ENCODE measurements at places on chromosomes 4 and X.

GRCh38 chrX:154448484-154448883 lies 4.5 kb downstream of the FAM50A start:
- DNase-seq, result no peak

DNA sequence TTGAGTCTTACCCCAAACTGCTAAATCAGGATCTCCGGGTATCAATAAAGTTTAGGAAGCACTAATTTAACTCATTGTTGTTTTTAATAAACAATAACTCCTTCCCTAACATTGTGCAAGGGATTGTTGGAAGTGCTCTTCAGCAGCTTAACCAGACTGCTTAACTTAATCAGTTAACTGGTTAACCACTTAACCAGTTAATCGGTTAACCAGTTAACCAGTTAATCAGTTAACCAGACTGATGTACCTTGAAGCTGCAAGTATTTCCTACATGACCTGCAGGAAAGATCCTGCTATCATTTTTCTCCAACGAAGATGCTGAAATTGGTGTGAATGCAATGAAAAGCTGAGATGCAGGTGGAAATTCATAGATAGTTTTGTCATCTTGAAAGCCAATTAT lies 40.1 kb upstream of the AP1S2 start:
- no peak for DNase-seq

DNA sequence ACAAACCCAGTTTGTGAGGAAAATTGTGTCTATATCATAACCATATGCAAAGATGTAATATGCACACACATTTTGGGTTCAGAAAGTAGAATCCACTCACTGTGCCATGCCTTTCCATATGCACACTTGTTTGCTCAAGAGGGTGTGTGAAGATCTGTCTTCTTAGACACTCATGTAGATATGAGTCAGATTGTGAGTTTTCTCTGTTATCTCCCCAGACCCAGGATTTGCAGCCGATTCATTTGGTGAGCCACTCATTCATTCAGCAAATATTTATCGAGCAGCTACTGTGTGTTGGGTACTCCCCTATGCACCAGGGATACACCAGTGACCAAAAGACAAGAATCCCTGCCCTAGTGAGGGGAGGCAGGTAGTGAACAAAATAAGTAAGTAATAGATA lies 81.5 kb downstream of the CLCN5 start:
- no peak for DNase-seq

GRCh38 chr4:601612-602558 lies 23.5 kb upstream of the PDE6B start:
- DNase-seq, result no peak

DNA sequence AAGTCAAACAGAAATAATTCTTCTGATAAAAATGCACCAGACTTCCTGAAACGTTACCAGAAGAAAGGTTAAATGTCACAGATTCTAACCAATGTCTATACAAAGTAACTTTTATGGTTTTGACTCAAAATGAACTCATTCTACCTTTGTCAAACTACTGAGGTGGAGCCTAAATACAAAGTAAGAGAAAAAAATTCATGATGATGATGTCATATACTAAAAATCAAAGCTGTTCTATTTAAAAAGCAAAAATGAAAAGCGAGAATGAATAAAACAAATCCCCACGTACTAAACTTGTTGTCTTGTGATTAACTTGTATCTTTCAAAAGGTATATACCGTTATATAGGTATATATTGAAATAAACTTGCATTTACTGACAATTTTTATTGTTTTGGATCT lies 21.7 kb downstream of the GNPDA2 start:
- no peak for DNase-seq

DNA sequence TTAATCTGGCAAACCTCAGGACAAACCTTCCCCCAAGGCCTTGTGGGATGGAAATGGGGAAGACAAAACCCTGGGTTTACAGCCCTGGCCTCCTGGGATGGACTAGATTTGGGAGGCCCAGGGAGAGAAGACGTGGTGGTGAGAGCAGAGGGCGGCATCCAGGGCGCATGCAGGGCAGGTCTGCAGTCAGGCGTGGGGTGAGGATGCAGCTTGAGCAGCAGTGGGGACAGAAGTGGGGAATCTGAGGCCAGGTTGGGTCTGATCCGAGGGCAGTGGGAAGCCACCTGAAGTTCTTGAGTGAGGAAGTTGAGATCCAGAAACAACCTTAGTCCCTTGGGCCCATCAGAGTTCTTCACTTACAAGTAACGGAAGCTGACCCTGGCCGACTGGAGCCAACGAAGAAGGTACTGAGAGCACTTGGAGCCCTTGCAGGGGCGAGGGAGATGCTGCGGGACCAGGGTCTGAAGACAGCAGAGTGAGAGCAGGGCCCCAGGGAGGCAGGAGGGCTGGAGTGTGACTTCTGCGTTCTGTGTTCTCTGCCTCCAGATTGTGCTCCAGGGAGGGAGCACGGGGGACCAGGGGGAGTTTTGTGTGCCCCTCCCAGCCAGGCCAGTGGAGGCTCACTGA lies 42.0 kb upstream of the GPR78 start:
- no peak for DNase-seq

- DNase-seq, result no peak
These were observed 18.4 kb upstream of the ACE2 start for GRCh38 chrX:15619053-15619755.

DNA sequence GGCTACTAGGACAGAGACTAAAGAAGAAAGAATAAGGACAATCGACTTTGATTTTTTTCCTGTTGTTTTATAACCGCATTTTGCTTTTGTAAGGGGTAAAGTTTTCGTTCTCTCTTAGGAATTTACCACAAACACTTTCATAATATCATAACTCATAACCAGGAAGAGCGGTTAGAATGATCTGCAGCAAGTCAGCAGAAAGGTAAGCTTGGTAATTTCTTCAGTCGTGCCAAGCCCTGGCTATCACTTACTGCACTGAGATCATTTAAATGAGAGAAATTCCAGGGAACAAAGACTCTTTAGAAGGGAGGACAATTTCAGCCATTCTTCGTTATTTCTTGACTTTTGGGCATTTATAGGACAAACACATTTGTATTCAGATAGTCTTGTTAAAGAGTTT lies 258.1 kb downstream of the UNC5C start:
- DNase-seq, result no peak

DNA sequence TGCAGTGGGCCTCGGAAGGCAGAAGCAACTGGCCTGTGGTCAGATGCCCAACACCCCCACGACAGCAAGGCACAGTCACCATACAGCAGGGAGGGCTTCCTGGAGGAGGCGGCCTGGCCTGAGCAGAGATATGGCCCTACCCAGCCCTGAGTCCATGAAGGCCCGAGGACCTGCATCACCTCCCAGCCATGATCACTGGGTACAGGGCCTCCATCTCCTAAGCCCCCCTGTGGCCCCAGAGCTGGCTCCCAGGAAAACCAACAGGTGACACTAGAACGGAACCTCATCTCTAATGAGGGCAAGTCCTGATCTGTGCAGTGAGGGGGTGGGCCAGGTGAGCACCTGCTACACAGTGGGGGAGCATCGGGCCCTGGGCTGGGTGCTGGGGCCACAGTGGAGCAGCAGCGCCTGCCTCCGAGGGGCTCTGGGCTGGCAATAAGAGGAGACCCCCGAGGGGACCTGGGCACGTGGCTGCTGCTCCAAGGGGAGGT lies 26.2 kb upstream of the MXD4 start:
- DNase-seq, result no peak

GRCh38 chrX:103678199-103678993 lies 8.1 kb downstream of the MORF4L2 start:
- DNase-seq, result no peak

DNA sequence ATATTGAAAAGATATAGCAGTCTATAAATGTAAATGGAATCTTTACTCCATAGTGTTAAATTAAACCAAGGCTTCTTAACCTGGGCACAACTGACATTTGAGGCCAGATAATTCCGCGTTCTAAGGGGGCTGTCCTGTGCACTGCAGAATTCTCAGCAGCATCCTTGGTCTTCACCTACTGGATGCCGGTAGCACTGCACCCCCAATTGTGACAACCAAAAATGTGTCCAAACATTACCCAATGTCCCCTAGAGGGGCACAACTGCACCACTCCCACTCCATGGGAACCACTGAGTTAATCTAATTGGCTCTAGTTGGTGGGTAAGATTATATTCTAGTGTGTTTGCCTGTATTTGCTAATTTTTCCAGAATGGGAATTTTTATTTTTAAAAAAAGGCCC lies 16.6 kb downstream of the AP1S2 start:
- no peak for DNase-seq

- no peak for DNase-seq
These were observed 477.7 kb downstream of the PDGFC start for GRCh38 chr4:156493858-156494257.

- DNase-seq, result no peak
These were observed 204.5 kb downstream of the FMR1NB start for GRCh38 chrX:148185631-148186030.

GRCh38 chr4:88033309-88033708 lies 25.9 kb downstream of the PKD2 start:
- DNase-seq, result no peak

DNA sequence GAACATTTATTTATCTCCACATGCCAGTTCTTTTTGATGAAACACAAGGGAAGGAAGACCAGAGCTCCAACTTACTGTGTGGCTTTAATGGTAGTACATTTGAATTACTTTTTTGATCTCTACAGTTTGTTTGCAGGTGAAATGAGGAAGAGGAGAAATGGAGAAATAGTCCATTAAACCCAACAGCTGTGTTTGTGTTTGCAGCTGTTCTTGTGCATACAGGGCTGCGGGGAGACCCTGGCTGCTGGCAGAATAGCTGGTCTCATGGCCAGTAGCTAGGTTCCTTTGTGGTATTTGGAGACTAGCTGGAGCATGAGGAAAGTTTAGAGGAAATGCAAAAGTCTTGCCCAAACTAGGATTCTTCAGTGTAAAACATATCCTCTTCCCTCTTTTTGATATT lies 374.8 kb downstream of the GPAT3 start:
- no peak for DNase-seq

DNA sequence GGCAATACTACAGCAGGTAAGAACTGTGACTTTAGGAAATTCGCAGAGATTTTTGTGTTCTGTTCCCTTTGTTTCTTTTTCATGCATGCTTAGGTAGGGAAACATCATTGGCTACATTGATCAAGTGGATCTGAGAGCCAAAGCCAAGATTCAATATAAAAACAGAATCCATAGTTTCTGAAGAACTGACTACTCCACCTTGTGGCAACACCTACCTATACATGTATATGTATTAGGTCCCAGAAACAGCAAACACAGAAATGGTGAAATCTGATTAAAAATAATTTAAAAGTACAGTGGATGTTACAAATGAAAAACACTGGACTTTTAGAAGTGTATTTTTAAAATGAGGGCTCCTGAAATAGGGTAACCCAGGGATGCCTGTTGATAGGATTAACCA lies 322.6 kb upstream of the MAOA start:
- DNase-seq, result no peak

DNA sequence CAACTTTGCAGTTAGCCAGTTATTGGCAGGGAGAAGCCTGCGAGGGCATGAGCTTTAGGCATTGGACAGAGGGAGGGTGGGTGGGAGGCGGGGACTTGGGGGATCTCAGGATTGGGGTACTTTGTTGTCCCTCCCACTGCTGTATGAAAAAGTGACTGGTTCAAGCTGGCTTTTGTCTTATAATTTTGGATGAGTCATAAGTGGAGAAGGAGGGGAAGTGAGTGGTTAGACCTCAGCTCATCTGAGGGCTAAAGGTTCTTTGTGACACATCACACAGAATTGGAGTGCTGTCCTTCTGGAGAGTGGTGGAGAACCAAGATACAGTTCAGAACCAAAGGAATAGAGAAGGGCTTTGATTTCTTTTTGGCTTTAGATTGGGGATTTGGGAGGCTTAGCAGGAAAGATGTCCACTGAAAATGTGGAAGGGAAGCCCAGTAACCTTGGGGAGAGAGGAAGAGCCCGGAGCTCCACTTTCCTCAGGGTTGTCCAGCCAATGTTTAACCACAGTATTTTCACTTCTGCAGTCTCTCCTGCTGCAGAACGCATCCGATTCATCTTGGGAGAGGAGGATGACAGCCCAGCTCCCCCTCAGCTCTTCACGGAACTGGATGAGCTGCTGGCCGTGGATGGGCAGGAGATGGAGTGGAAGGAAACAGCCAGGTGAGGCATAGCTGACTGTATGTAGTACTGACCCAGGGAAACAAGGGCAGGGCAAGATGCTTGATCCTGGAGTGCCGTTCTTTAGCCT lies at the start of gene SLC4A4:
Gene SLC4A4 (plus strand): TSS at position 175 of the 748 bp plus-strand sequence.
- no peak for DNase-seq

GRCh38 chrX:2188330-2188792 lies 312.4 kb downstream of the DHRSX start:
- DNase-seq, result no peak

- no peak for DNase-seq
These were observed 221.8 kb upstream of the KLF3 start for GRCh38 chr4:38442073-38442788.

GRCh38 chrX:23832721-23833120 lies 49.7 kb downstream of the SAT1 start:
- no peak for DNase-seq

DNA sequence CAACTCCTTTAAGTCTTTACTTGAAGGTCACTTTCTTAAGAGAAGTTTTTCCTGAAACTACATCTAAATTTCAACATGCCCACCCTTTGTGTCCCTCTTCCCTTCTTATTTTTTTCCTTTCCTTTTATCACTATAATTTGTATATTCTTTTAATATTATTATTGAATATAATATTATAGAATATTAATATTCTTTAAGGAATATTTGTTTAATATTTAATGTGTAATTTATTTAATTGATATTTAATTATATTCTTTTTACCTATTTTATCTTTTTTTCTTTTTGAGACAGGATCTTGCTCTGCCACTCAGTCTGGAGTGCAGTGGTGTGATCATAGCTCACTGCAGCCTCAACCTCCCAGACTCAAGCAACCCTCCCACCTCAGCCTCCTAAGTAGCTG lies 114.8 kb downstream of the KDR start:
- no peak for DNase-seq

- no peak for DNase-seq
These were observed 58.9 kb upstream of the QRFPR start for GRCh38 chr4:121439669-121440068.

DNA sequence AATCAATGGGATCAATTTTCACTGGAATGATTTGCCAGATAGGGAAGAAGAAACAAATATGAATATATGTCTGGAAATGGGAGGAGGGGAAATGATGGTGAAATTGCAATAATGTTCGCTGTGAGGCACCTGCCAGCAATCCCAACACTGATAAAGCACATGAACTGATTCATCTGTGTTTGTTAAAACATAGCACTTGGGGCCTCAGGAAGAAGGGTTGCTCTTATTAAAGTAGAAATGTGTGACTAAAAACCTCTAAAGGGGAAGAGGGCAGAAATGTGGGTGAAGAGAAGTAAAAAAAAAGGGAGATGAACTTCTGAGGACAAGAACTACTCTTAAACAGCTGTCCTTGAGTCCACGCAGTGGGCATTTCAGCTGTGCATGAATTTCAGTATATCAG lies 101.4 kb downstream of the C4orf51 start:
- no peak for DNase-seq

All from cerebellar nuclear complex (tissue), 1 donor.